ENCODE measurements at places on chromosomes 3 and 15. TPM values are rescaled to one million over a fixed set of nuclear protein-coding genes. Genes with fewer than 3 reads are reported as not detected.

DNA sequence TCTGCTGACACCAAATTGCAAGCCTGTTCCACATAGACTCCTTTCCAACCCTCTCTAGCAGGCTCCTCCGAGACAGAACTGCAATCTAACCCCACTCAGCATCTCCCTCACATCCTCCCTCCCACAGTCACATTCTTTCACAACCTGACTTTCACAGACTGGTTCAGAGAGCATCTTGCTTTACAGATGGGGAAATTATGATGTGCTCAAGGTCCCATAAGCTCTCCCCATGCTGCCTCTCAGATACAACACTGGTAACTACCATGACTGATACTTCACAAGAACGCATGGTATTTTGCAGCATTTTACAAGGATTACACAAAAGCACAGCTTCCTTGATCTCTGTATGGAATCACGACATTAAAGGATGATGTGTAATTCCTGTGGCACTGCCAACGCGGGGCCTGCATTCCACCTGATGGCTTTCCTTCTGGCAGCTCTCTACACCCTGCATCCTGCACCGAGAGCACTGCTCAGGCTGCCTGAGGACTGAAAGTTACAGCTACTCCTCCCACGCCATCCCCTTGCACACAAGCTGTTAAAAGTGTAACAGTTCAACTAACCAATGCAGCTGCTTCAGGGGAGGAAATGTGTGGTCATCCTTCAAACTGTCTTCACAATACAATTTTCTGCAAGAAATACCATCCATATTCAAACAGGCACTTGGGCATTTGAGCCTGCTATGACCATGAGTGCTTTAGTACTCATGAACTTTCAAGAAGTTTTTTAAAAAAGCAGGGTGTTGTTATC, 27.6 kb downstream of the TBC1D2B start:
- peak; percentile 27 for DNase-seq

The CGNL1 gene
- 0.36 TPM for total RNA-seq

The ACTRT3 gene
- 3.4 TPM for total RNA-seq

The CMTM8 gene
- total RNA-seq, result 8.6 TPM

The TMEM158 gene
- total RNA-seq, result 2.0 TPM

The SERPINI2 gene
- not detected for total RNA-seq
